ENCODE measurements at places on chromosomes 2 and 18.

GRCh38 chr2:111624411-111625156 lies 259.4 kb downstream of the ANAPC1 start:
- DNase-seq: no peak

DNA sequence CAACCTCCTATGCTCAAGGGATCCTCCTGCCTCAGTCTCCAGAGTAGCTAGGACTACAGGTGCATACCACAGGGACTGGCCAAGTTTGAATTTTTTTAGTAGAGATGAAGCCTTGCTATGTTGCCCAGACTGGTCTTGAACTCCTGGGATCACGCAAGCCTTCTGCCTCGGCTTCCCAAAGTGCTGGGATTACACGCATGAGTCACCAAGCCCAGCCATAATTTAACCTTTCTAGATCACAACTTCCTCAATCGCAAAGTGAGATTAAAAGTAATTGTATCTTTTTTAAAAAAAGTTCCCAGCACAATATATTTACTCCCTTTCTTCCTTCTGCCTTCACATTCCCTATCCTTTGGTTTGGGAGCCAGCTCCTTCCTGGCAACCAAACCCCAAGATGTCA lies 5.8 kb upstream of the PPP1CB start:
- no peak for DNase-seq

GRCh38 chr2:99648178-99648844 lies 158.5 kb upstream of the REV1 start:
- DNase-seq: no peak

- DNase-seq: no peak
Observed at GRCh38 chr2:235264512-235264911, 229.3 kb upstream of the AGAP1 start.

GRCh38 chr2:203859030-203859789 lies 8.4 kb upstream of the CTLA4 start:
- no peak for DNase-seq

DNA sequence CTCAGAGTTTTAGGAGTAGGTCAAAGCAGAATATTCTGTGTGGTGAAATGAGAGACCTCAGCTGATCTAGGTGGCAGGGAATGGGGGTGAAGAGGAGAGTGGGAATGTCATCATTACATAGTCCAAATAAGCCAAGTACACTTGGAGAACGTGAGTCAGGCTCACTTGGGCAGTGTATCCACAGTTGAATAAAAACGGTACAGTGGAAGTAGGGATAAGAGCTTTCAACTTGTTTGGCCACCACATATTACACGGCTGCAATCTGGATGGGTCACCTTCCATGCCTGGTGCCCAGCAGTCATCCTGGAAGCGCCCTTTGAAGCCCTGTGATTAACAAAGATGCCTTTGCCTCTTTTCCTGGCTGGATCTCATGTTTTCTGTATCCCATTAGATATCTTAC lies 28.6 kb downstream of the MIB1 start:
- no peak for DNase-seq

Measured in activated CD4-positive, alpha-beta T cell treated with anti-CD3 and anti-CD28 coated beads, Interleukin-2, amount 50 U/mL, for 48 hours (primary cell).